ENCODE measurements at places on chromosomes 2 and 18.
A peak's percentile ranks its signal among the peaks of the same experiment; 100 is the strongest.

- DNase-seq, result no peak
These were observed 9.4 kb upstream of the INO80C start for GRCh38 chr18:35507192-35507591.

DNA sequence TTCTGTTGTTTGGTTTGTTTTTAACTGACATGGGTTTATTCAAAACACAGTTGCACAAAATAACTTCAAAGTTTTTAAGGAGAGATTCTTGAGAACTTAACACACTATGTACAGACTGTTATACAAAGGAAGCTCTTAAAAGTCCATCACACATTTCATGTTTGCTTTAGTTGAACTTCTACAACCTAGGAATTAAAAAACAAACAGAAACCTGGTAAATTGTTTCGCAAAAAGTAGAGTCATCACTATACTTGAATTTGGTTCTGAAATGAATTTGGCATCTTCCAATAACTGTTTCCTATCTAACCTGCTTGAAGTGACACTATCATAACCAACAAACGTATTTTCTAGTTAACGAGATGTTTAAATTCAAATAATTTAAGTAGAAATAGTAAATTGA lies 21.8 kb downstream of the TRIP12 start:
- DNase-seq, result no peak

DNA sequence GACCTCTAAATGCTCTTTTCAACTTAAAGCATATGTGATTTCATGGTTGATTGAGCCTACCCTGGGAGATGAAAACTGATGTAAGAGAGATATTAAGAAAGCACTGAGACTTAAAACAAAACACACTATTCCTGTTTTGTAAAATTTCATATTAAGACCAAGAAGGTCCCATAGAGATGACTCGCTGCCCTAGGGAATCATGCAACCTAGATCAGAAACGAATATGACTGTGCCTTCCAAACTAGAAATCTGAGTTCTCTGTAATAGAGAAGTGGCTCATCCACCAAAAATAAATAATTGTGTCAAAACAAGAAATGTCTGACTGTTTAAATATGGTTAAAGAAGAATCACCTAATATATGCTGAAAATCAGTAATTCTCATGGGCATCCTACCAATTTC lies 776.8 kb upstream of the SOX11 start:
- DNase-seq, result no peak

GRCh38 chr18:51068105-51068504 lies 38.1 kb downstream of the SMAD4 start:
- DNase-seq, result no peak

- no peak for DNase-seq
These were observed 5.6 kb downstream of the IKZF2 start for GRCh38 chr2:213145715-213146242.

- no peak for DNase-seq
These were observed 160.2 kb upstream of the NDUFV2 start for GRCh38 chr18:8942021-8942908.

GRCh38 chr2:217351378-217351777 lies 491.5 kb upstream of the TNP1 start:
- no peak for DNase-seq

DNA sequence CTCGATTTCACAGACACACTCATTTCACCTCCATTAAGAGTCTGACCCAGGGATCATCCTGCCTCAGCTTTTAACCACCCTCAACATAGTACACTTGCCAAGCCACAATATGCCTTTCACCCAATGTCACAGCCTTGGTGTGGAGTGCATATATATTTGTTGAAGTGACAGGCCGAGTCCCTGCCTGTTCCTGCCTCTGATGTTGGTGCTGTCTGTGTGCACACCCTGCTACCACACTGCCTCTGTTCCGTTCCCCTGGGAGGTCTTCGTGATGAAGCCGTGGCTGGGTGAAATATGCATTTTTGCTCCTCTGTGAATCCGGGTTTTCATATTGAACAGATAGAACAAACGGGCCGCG lies 90.3 kb downstream of the RNF144A start:
- DNase-seq, result no peak

GRCh38 chr18:10270151-10270571 lies 184.3 kb upstream of the APCDD1 start:
- no peak for DNase-seq

GRCh38 chr2:64141674-64142405 lies 2.4 kb downstream of the PELI1 start:
- no peak for DNase-seq

- no peak for DNase-seq
These were observed 62.5 kb downstream of the REEP1 start for GRCh38 chr2:86274918-86275275.

DNA sequence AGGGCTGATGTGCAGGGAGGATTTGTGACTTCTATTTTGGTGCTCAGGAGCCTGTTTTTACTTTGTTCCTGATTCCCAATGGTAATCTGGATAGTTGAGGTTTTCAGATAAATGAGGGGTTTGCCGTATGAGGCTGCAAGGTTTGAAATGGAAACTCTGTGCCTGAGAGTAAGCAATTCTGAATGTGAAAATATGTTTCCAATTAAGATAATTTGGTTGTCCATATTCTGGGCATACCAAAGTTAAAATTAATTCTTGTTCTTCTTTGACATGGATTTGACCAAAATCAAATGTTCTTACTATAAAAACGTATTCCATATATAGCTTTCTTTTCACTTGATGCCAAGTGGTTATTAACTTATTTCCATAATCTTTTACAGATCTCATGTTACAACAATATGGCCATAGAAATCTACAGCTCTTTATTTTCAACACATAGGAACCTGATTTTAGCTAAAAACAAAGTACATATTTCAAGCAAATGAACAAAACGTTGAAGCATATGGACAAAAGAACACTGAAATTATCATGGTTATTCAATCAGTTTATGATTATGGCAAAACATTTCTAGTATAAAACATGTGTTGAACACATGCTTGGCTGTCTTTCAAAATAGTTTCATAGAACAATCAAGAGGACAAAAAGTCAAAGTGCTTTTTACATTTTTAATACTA lies 63.4 kb upstream of the ARHGAP28 start:
- DNase-seq, result no peak

- DNase-seq, result peak; percentile 45
These were observed 128.0 kb upstream of the GYPC start for GRCh38 chr2:126527836-126528490.

GRCh38 chr2:163878718-163879117 lies 142.9 kb upstream of the FIGN start:
- no peak for DNase-seq

DNA sequence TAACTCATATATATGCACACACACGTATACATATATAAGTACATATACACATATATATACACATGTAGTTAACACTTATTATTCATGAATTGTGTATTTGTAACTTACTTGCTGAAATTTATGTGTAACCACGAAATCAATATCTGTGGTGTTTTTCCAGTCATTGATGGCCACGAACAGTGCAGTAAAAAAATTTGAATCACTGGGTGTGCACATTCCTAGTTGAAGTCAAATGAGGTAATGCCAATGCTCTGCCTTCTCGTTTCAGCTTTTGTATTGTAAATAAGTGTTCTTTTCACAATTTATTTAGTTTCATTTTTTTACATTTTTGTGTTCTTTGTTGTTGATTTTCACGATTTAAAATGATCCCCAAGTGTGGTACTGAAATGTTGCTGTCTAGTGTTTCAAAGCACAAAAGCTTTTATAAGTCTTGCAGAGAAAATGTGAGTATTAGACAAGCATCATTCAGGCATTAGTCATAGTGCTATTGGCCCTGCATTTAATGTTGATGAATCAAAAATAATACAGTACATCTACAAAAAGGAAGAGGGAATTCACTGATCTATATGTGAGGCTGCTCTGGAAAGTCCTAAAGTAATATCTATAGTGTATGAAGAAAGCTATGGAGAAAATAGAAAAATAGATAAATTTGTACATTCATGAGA lies 419.0 kb downstream of the DSC3 start:
- no peak for DNase-seq

- no peak for DNase-seq
These were observed 187.8 kb downstream of the RDH14 start for GRCh38 chr2:18372641-18373040.

DNA sequence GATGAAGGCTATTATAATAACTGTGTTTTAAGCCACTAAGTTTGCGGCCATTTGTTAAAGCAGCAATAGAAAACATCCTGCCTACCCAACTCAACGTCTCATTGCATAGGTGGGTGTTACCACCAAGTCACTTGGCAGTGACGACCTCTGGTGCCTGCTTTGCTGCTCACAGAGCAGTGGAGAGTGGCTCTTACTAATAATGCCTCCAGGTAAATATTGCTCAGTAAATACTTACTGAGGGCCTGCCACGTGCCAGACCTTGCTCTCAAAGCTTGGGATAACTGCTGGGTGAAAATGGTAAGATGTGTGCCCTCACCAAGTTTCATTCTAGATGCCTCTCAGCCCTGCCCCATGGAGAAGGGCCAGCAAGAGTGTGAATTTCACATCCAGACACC lies 27.7 kb downstream of the ITGA6 start:
- no peak for DNase-seq

All from stimulated activated CD8-positive, alpha-beta memory T cell treated with anti-CD3 and anti-CD28 coated beads, Interleukin-7, amount 100 ng/mL, for 4 hours (primary cell).